ENCODE measurements at places on chromosomes 5 and 9. TPM values are rescaled to one million over a fixed set of nuclear protein-coding genes. Genes with fewer than 3 reads are reported as not detected.

Gene FAM151B
- total RNA-seq = 0.32 TPM

Gene SEMA5A
- 0.12 TPM for total RNA-seq

Gene PTGS1
- total RNA-seq = 0.54 TPM

Gene OTULINL
- 14.0 TPM for total RNA-seq

Gene ENTPD8
- not detected for total RNA-seq

Gene OR1Q1
- not detected for total RNA-seq

Measured in activated T-helper 1 cell treated with anti-CD3 and anti-CD28 coated beads, Interleukin-12 subunit alpha, Interleukin-12 subunit beta, Interleukin-2, Interleukin-4 antibody, amounts not matched to agents 30 ng/mL and 10 ng/mL and 1 ng/mL, durations not matched to agents 14 hours and 24 hours and 36 hours (primary cell).